T-helper 17 cell (primary cell): ENCODE measurements at places on chromosomes 1 and 21.
A peak's percentile ranks its signal among the peaks of the same experiment; 100 is the strongest.

DNA sequence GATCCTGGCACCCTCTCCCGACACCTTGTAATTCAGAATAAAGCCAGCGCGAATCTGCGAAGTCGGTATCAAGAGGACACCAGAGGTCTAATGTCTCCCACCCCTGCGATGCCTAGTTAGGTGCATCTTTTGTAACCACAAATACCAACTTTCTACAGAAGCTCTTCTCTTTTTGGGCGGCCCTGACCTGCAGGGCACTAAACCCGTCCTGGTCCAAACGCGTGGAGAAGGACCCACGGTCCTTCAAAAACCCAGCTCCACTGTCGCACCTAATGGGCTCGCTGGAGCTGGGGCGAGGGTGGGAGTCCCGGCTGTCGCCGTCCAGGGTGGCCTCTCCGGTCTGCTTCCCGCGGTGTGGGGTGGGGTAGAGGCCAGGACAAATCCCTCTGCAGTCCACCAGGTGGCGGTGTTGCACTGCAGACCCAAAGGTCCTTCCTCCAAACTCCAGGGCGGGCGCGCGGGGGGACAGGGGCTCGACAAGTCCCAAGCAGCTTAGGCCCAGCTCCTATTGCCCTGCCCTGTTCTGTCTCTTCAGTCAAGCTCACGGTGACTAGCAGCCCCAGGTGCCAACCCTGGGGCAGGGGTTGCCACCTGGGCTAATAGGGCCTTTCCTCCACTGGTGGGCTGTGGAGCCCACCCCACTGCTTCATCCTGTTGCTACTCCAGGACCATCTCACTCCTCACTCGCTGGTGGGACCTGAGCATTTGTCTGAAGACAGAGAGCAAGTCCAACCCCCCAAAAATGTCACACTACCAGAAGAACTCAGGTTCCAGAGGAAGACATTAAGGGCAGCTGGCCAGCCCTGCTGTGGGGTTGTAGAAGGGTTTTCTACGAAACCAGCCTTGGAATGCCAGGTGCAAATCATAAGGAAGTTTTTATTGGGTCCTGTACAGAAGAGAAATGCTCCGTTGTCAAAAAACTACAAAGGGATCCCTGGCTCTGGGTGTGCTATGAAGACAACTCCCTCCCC is 2.8 kb downstream of the HES3 start:
- H3K36me3 ChIP-seq, result peaks cover 2% of the 10 kb centered on the region
- H3K4me1 ChIP-seq, result peaks cover 7% of the 10 kb centered on the region
- peak overlapping the region; percentile 73 for H3K27ac ChIP-seq
- peak; percentile 73 for DNase-seq
- H3K27me3 ChIP-seq, result peaks cover 49% of the 10 kb centered on the region

DNA sequence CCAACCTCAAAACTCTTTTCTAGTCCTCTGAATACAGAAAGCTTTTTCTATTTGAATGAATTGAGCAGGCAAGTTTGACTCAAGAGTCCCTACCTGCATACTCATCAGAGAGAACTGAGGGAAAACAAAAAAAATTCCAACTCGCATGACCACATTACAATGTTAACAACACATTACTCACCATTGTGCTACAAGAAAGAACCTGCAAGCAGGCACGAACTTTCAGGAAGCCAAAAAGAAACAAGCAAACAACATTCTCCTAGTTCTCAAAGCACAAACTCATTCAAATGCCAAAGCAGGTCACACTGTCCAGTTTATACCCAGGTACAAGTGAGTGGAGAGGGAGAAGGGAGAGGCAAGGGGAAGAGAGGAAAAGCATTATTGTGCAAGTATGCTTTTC is 14.6 kb downstream of the OTUD7B start:
- no peak overlapping the region for H3K4me3 ChIP-seq
- H3K27me3 ChIP-seq, result no peaks in the 10 kb centered on the region
- H3K36me3 ChIP-seq, result peaks cover 2% of the 10 kb centered on the region
- DNase-seq, result no peak
- no peak overlapping the region for H3K27ac ChIP-seq

- H3K4me1 ChIP-seq, result no peaks in the 10 kb centered on the region
- peaks cover 10% of the 10 kb centered on the region for H3K27me3 ChIP-seq
- H3K27ac ChIP-seq, result no peak overlapping the region
- H3K36me3 ChIP-seq, result no peaks in the 10 kb centered on the region
- no peak overlapping the region for H3K4me3 ChIP-seq
These were observed 640.2 kb upstream of the PKN2 start for GRCh38 chr1:88043834-88044233.

DNA sequence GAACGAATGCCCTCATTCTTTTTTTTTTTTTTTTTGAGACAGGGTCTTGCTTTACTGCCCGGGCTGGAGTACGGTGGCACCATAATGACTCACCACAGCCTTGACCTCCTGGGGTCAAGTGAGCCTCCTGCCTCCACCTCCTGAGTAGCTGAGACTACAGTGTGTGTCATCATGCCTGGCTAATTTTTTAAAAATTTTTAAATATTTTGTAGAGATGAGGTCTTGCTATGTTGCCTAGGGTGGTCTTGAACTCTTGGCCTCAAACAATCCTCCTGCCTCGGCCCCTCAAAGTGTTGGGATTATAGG is 69.4 kb downstream of the ALG14 start:
- no peaks in the 10 kb centered on the region for H3K27me3 ChIP-seq
- DNase-seq, result no peak
- peaks cover 4% of the 10 kb centered on the region for H3K4me1 ChIP-seq
- H3K27ac ChIP-seq, result no peak overlapping the region

DNA sequence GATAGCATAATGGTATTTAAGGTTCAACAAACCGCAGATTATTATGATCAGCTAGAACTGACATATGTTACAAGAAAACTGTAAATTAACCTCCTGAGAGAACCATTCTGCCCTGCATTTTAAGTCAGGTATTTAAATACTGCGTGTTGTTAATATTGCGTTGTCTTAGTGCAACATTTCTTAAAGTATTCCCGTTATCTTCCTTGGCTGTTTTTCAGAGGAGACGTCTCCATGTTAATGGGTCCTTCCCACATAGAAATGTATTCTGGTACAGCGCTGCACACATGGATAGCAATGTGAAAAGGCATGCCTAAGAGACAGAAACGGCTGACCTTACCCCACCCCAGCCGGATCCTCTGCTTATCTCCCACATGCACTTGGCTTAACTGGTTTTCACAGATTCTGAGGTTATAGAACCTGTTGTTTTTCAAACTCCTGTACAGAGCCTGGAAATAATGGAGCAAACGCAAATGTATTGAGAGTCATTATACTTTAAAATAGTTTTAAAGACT is 22.8 kb upstream of the DEGS1 start:
- peaks cover 3% of the 10 kb centered on the region for H3K36me3 ChIP-seq
- H3K4me3 ChIP-seq, result no peak overlapping the region
- H3K4me1 ChIP-seq, result peaks cover 2% of the 10 kb centered on the region

DNA sequence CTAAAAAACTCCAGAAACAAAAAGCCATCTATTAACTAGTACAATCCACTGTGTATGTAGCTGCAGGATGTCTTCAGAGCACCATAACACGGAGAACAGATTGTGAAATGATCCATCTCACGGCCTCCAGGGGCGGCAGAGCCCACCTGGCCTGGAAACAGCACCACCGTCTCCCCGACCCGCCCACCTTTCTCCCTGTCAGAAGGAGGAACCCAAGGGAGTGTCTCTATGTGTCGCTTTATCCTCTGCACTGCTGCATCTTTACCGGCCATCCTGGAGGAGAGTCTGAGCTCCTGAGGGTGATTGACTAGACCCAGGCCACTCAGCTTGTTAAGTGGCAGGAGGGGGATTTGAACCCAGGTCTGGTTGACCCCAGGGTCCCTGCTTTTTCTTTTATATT is 405.0 kb downstream of the MATN1 start:
- H3K27ac ChIP-seq, result no peak overlapping the region
- no peaks in the 10 kb centered on the region for H3K36me3 ChIP-seq
- H3K4me3 ChIP-seq, result no peak overlapping the region
- no peak for DNase-seq
- peaks cover 73% of the 10 kb centered on the region for H3K27me3 ChIP-seq
- peaks cover 8% of the 10 kb centered on the region for H3K4me1 ChIP-seq

GRCh38 chr21:40516335-40516734 is 330.6 kb downstream of the DSCAM start:
- H3K27ac ChIP-seq, result no peak overlapping the region
- H3K36me3 ChIP-seq, result no peaks in the 10 kb centered on the region
- H3K27me3 ChIP-seq, result no peaks in the 10 kb centered on the region
- no peaks in the 10 kb centered on the region for H3K4me1 ChIP-seq
- no peak for DNase-seq

DNA sequence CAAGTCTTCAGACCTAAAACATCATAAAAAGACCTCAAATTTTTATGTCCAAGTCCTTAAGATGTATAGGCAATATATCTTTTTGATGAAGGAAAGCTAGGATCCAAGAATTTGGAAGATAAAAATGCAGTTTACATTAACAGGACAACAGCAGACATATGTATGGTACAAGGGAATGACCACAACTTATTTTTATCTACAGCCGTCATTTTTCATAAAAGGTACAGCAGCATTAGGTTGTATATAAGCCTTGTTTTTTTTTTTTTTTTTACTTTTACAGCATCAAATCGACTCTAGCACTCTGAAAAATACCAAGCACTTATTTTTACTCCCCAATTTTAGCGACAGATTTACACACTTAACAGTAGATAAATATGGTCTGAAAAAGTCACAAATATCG is 1.3 kb downstream of the SRSF10 start:
- H3K36me3 ChIP-seq, result peaks cover 6% of the 10 kb centered on the region
- no peaks in the 10 kb centered on the region for H3K27me3 ChIP-seq
- DNase-seq, result no peak
- H3K27ac ChIP-seq, result peak overlapping the region; percentile 95
- peaks cover 47% of the 10 kb centered on the region for H3K4me1 ChIP-seq

DNA sequence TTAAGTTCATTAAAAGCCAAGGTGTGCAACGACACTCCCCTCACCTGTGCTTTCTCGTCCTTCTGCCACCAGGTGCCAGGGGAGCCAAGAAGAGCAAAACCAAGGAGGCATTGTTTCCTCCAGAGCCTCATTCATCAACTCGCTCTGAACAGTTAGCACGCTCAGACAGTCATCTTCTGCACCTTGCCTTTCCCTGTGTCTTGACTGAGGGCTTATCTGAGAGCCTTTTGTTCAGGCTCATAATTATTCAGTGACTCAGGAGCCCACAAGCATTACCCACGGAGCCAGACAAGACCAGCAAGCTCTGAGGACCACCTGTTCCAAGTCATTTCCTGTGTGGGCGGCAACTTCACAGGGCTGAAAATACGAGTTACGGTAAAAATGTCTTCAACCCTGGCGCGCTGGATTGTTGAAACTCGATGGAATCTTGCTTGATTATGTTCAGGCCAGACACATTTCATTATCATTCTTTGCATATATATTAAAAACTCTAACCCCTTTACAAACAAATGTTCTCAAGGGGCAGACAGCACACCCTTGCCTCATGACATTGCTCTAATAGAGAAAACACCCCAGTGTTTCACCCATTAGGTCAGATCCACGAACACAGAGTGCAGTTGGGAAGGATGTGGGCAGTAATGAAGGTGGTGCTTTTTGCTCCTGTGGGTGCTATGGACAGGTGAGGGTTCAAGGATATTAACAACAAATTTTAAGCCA is 89.7 kb upstream of the RUNX1 start:
- no peaks in the 10 kb centered on the region for H3K36me3 ChIP-seq
- peak overlapping the region; percentile 36 for H3K4me3 ChIP-seq
- no peak overlapping the region for H3K27ac ChIP-seq
- H3K4me1 ChIP-seq, result peaks cover 23% of the 10 kb centered on the region

- H3K4me3 ChIP-seq, result no peak overlapping the region
- no peak overlapping the region for H3K27ac ChIP-seq
- DNase-seq, result no peak
These were observed 420.5 kb downstream of the MATN1 start for GRCh38 chr1:30302858-30303257.

GRCh38 chr1:65265651-65266351 is 43.5 kb upstream of the DNAJC6 start:
- peaks cover 9% of the 10 kb centered on the region for H3K4me1 ChIP-seq
- DNase-seq, result no peak
- H3K27me3 ChIP-seq, result peaks cover 37% of the 10 kb centered on the region
- peak overlapping the region; percentile 92 for H3K27ac ChIP-seq
- no peaks in the 10 kb centered on the region for H3K36me3 ChIP-seq

DNA sequence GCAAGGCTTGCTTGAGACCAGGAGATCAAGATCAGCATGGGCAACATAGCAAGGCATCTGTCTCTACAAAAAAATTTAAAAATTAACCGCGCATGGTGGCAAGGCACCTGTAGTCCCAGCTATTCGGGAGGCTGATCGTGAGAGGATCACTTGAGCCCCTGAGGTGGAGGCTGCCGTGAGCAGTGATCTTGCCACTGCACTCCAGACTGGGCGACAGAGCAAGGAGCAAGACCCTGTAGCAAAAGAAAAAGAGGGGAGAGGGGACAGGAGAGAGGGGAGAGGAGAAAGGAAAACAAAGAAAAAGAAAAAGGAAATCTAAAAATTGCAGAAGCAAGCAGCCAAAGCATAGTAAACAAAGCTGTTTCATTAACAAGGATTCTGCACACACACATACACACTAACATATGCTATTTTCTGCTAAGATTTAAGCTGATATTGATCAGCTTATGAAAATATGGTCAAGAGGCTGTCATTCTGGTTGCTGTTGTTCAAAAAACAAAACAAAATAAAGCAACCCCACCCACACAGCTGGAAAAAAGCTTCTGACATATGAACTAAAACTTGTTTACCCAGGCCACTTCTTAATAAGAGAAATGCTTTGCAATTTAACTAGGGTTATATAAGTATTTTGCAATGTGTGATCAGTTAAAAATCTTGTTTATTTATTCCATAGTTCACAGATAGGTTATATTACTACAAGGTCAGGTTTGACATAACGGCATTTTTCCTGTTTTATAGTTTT is 1.8 kb downstream of the ARNT start:
- no peak for DNase-seq
- H3K4me3 ChIP-seq, result peak overlapping the region; percentile 88
- H3K27ac ChIP-seq, result peak overlapping the region; percentile 92
- H3K4me1 ChIP-seq, result peaks cover 22% of the 10 kb centered on the region
